ENCODE measurements at places on chromosomes 11 and 22. TPM values are rescaled to one million over a fixed set of nuclear protein-coding genes. Genes with fewer than 3 reads are reported as not detected.

The PYGM gene
- 1.4 TPM for total RNA-seq

The PARVG gene
- total RNA-seq = not detected

The APOL3 gene
- total RNA-seq = not detected

The OR4C45 gene
- not detected for total RNA-seq

The MYOD1 gene
- total RNA-seq = not detected

GRCh38 chr11:26537341-26537740 is 34.7 kb downstream of the MUC15 start:
- DNase-seq = peak; percentile 42

- no peak for DNase-seq
Observed at GRCh38 chr22:19068784-19069271, 53.4 kb downstream of the DGCR2 start.

- DNase-seq = peak; percentile 78
Observed at GRCh38 chr22:43343670-43344519, 723 bp upstream of the SCUBE1 start.

DNA sequence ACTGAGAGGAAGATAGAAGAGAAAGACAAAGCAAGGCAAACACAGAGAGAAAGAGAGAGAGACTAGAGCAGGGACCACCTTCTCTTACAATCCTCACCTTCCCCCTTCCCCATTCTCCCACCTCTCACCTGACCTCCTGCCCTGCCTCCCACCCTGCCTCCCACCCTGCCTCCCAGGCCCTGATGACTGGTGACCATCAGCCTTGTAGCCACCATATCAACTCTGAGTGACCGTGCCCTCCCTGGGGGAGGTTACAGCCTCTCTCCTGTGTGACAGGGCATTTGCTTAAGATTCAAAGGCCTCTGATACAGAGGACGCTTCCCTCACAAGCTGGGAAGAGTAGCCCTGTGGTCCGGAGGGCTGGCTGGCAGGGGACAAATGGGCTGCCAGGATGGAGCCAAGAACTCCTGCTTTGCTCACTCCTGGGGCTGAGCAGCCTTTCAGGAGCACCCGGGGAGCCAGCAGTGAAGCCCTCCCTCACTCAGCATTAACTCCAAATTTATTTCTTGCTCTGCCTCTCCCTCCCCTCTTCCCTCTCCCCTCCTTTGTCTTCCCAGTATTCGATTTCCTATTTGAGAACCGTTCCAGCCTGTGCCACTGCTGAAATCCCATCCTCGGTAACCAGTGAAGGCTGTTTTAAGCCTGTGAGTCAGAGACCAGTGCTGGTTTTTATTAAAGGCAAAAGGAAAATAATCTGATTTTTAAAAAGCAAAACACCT is 125.2 kb upstream of the SYT13 start:
- peak; percentile 38 for DNase-seq

All from neural progenitor cell (in vitro differentiated cells).